H7 (cell line): ENCODE measurements at places on chromosomes 1 and 21.

- no peak for DNase-seq
Observed at GRCh38 chr1:88885933-88886332, 5.4 kb downstream of the GTF2B start.

GRCh38 chr1:236753516-236753915 is 41.6 kb upstream of the MTR start:
- DNase-seq: peak; percentile 70

DNA sequence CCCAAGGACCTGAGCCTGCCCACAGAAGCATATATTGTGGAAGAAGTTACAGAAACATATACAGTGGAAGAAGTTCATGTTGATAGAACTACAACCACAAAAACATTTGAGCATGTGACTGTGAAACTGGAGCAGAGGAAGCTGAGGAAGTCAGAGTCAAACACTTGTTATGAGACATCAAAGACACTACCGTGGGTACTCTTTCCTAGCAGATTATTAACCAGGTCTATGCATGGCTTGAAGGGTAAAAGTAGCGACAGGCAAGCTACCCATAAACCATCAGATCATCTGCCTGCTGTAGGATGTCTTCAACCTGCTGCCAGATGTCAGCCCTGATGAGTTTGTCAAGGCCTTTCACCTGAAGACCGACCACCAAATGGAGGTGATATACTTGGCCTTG is 35.8 kb downstream of the IVNS1ABP start:
- DNase-seq: no peak

- DNase-seq: no peak
Observed at GRCh38 chr1:201183753-201184152, 6.9 kb upstream of the IGFN1 start.

DNA sequence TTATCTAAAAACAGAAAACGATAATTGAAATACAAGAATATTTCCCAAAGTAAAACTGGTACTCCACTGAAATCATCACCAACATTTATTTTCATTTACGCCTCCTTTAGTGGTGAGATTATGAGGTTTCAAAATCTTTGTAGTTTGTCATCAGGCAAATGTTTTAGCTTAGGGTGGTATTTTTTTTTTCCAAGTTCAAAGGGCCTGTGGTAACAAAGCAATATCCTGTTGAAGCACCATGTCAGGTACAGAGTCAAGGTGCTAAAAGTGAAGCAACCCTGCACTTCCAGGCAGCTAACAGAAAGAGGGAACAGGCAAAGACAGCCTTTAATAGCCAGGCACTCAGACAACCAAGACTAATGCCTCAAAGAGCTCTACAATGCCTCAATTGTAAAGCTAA is 89.2 kb downstream of the JAK1 start:
- DNase-seq: no peak
